ENCODE measurements at places on chromosomes 12 and 14. TPM values are rescaled to one million over a fixed set of nuclear protein-coding genes. Genes with fewer than 3 reads are reported as not detected.

Gene ALDH2
- 48.5 TPM for total RNA-seq

Gene SERPINA12
- not detected for total RNA-seq

Gene NELL2
- total RNA-seq = 15.9 TPM

Gene HOXC9
- total RNA-seq = not detected

Gene LPAR5
- 1.9 TPM for total RNA-seq

Gene IRF9
- total RNA-seq = 75.3 TPM

DNA sequence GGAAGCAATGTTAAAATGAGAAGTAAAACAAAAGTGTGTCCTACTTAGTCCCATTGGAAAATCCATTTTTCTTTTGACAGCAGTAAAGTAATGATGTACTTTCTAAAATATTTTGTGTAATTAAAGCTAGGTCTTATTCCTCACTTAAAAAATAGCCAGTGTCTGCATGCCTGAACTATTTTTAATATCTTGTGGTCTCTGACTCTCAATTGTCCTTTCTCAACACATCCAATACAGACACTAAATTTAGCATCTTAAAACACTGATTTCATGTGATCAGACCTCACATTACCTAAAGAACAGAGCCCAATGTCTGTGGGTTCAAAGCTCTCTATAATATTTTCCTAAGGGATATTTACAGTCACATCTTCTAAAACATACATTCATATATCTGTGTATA lies 108.0 kb downstream of the DERA start:
- no peak for DNase-seq
- no peak overlapping the region for H3K27ac ChIP-seq
- peaks cover 4% of the 10 kb centered on the region for H3K36me3 ChIP-seq
- no peaks in the 10 kb centered on the region for H3K4me1 ChIP-seq
- H3K27me3 ChIP-seq = no peaks in the 10 kb centered on the region
- H3K4me3 ChIP-seq = no peak overlapping the region

DNA sequence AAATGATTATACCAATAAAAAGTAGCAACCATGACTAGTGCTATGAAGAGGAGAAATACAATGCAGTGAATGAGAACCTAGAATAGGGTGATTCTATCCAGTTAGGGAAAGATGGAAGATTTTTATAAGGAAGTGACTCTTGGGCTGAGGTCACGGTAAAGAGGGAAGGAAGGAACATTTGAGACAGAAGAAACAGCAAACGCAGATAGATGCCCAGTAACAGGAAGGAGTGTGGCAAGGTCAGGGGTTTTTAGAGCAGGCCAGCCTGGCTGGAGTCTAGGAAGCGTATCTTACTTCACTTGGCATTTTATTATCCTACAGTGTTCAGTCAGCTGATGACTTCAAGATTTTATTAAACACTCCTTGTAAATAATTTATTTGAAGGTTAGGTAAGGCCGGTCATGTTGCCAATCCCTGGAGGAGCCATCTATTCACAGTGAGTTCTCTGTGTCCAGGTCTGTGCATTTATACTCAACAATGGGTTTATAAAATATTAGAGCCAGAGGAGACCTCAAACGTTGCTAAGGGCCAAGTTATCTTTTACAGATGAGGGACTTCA lies 170.6 kb downstream of the PRKCH start:
- peaks cover 29% of the 10 kb centered on the region for H3K4me1 ChIP-seq
- no peaks in the 10 kb centered on the region for H3K27me3 ChIP-seq
- H3K36me3 ChIP-seq = no peaks in the 10 kb centered on the region
- no peak overlapping the region for H3K27ac ChIP-seq

GRCh38 chr12:95385246-95386035 lies 88.5 kb upstream of the METAP2 start:
- peak overlapping the region; percentile 65 for H3K27ac ChIP-seq
- H3K4me3 ChIP-seq = no peak overlapping the region
- no peaks in the 10 kb centered on the region for H3K27me3 ChIP-seq
- peak; percentile 39 for DNase-seq
- H3K36me3 ChIP-seq = no peaks in the 10 kb centered on the region

DNA sequence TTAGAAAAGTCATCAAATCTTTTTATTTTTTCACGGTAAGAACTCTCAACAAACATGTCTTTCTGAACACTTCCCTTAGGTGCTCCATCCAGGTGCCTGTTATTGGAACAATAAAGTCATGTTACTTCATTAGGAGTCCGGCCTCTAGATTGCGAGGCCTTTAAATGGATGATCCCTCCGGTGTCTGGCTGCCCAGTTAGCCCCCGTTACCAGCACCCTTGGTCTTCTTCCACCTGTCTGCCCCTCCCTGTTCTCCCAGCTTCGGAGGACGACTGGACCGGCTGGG lies 593 bp upstream of the PA2G4 start:
- H3K36me3 ChIP-seq = peaks cover 14% of the 10 kb centered on the region
- DNase-seq = no peak
- peak overlapping the region; percentile 87 for H3K27ac ChIP-seq
- H3K27me3 ChIP-seq = no peaks in the 10 kb centered on the region

DNA sequence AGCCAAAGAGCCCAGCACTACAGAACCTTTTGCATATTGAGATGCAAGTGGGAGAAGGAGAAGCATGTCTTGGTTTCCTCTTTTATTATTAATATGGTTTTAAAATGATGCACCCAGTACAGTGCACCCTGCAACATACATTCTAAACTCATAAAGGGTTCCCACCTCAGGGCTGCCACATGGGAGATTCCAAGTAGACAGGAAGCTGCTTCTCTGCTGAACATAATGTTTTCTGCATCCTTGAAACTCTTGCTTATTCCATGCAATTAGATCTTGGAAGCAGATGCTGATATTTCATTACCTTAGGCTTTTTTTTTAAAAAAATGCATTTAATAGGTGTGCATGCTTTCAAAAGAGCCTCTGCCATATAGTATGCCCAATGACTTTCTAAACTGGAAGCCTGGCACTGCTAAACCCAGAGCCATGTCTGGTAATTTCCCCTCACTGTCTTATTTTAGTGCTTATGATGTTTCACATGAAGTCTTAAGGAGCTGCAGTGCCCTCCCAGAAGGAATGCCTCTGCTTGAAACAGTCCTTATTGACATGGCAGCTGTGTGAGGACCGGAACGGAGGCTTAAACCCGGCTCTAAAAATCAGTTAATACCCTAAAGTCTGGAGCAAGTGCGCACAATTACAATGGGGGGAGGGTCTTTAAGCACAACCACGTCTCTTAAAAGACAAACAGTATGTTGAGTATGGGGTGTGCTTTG lies 2.0 kb upstream of the SIX1 start:
- peaks cover 28% of the 10 kb centered on the region for H3K4me1 ChIP-seq
- H3K27ac ChIP-seq = no peak overlapping the region
- H3K4me3 ChIP-seq = no peak overlapping the region
- H3K36me3 ChIP-seq = no peaks in the 10 kb centered on the region
- H3K27me3 ChIP-seq = peaks cover 9% of the 10 kb centered on the region
- DNase-seq = peak; percentile 8

GRCh38 chr14:100944052-100944451 lies 40.5 kb upstream of the RTL1 start:
- no peak overlapping the region for H3K4me3 ChIP-seq
- no peaks in the 10 kb centered on the region for H3K27me3 ChIP-seq
- no peak overlapping the region for H3K27ac ChIP-seq
- H3K36me3 ChIP-seq = no peaks in the 10 kb centered on the region
- DNase-seq = no peak

GRCh38 chr12:50333441-50333840 lies 50.1 kb upstream of the LIMA1 start:
- no peaks in the 10 kb centered on the region for H3K4me1 ChIP-seq
- H3K27ac ChIP-seq = no peak overlapping the region

- no peaks in the 10 kb centered on the region for H3K27me3 ChIP-seq
- no peak overlapping the region for H3K4me3 ChIP-seq
- no peak overlapping the region for H3K27ac ChIP-seq
- no peaks in the 10 kb centered on the region for H3K4me1 ChIP-seq
These were observed 10.8 kb downstream of the TMEM52B start for GRCh38 chr12:10189653-10190052.

- DNase-seq = no peak
- H3K27ac ChIP-seq = no peak overlapping the region
- peaks cover 12% of the 10 kb centered on the region for H3K4me1 ChIP-seq
- no peaks in the 10 kb centered on the region for H3K36me3 ChIP-seq
- no peaks in the 10 kb centered on the region for H3K27me3 ChIP-seq
- H3K4me3 ChIP-seq = no peak overlapping the region
These were observed 235.0 kb downstream of the ATP23 start for GRCh38 chr12:58176296-58176869.

GRCh38 chr14:61911574-61911973 lies 149.4 kb downstream of the SNAPC1 start:
- no peaks in the 10 kb centered on the region for H3K4me1 ChIP-seq
- no peak for DNase-seq
- no peaks in the 10 kb centered on the region for H3K27me3 ChIP-seq
- no peaks in the 10 kb centered on the region for H3K36me3 ChIP-seq
- no peak overlapping the region for H3K4me3 ChIP-seq

- no peaks in the 10 kb centered on the region for H3K36me3 ChIP-seq
- peaks cover 27% of the 10 kb centered on the region for H3K27me3 ChIP-seq
- DNase-seq = peak; percentile 54
- no peak overlapping the region for H3K27ac ChIP-seq
These were observed 15.0 kb upstream of the FOXG1 start for GRCh38 chr14:28751467-28752058.

- H3K27me3 ChIP-seq = no peaks in the 10 kb centered on the region
- no peak overlapping the region for H3K27ac ChIP-seq
- H3K4me1 ChIP-seq = peaks cover 16% of the 10 kb centered on the region
- DNase-seq = no peak
These were observed 19.3 kb upstream of the NCOR2 start for GRCh38 chr12:124586756-124587155.

- no peak overlapping the region for H3K4me3 ChIP-seq
- H3K27ac ChIP-seq = no peak overlapping the region
- peaks cover 4% of the 10 kb centered on the region for H3K36me3 ChIP-seq
- H3K4me1 ChIP-seq = no peaks in the 10 kb centered on the region
- no peaks in the 10 kb centered on the region for H3K27me3 ChIP-seq
- DNase-seq = no peak
These were observed 71.7 kb downstream of the IPO8 start for GRCh38 chr12:30624009-30624408.

DNA sequence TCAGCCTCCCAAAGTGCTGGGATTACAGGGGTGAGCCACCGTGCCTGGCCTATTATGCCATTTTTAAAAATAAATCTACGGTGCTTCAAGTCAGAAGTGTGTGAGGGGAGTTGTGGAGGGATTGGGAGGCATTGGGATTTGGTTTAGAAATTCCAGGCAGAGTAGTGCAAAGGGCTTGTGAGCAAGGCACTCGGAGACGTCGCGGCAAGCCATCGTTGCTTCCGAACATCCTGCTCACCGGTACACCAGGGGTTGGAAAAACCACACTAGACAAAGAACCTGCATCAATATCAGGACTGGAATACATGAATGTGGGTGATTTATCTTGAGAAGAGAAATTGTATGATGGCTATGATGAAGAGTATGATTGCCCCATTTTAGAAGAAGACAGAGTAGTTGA lies 227.0 kb downstream of the ALG10 start:
- no peaks in the 10 kb centered on the region for H3K4me1 ChIP-seq
- no peaks in the 10 kb centered on the region for H3K36me3 ChIP-seq
- no peak overlapping the region for H3K27ac ChIP-seq
- no peak overlapping the region for H3K4me3 ChIP-seq
- no peaks in the 10 kb centered on the region for H3K27me3 ChIP-seq

All from lung (tissue), 17 donors.